ENCODE measurements at places on chromosomes 4 and X. TPM values are rescaled to one million over a fixed set of nuclear protein-coding genes. Genes with fewer than 3 reads are reported as not detected.

DNA sequence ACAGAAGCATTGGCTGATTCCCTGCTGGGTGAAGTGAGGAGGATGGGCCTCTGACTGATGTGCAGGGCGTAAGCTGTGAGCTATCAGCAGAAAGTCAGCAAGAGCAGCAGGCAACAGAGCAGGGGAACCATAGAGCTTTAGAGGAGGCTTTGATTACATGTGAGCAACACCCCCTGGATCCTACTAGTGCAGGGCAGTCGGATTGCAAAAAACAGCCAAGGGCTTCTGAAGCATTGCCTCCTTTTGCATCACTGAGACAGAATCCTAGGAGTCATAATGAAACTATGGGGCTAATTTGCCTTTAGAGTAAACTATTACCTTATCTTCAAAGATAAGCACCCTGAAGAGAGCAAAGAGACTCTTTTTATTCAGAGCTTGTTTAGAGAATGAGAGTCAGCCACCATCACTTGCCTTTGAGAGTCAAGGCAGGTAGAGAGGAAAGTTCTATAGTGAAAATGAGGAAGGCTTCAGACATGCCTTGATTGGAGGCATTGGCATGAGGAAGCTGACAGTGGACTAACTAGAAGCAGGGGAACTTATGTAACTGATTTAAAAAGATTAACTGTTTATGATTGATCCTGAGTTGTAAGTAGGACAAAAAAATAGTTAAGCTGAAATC, 420.3 kb downstream of the PDHA2 start:
- no peaks in the 10 kb centered on the region for H3K4me1 ChIP-seq
- no peaks in the 10 kb centered on the region for H3K36me3 ChIP-seq
- no peak overlapping the region for H3K27ac ChIP-seq
- DNase-seq = no peak

DNA sequence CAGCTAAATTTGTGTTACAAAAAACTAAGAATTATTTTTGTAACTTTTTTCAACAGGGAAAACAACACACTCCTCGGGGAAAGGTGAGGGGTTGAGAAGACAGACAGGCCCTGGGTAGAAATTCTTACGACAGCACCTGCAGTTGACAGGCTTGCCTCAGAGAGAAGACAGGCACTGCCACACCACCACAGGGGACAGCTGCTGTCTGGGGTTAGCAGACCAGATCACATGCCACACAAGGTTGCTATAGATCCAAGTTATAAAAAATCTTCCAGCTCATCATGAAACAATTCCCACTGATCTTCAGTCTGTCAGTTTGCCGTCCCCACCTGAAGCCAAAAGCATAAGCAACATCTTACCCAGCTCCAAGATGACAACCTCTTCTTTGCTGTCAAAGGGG, 143.2 kb upstream of the ZCCHC13 start:
- H3K4me3 ChIP-seq = no peak overlapping the region
- H3K36me3 ChIP-seq = no peaks in the 10 kb centered on the region
- H3K4me1 ChIP-seq = no peaks in the 10 kb centered on the region
- DNase-seq = no peak
- no peaks in the 10 kb centered on the region for H3K27me3 ChIP-seq

BMX gene
- total RNA-seq = not detected

UGT2A1 gene
- total RNA-seq = not detected

DNA sequence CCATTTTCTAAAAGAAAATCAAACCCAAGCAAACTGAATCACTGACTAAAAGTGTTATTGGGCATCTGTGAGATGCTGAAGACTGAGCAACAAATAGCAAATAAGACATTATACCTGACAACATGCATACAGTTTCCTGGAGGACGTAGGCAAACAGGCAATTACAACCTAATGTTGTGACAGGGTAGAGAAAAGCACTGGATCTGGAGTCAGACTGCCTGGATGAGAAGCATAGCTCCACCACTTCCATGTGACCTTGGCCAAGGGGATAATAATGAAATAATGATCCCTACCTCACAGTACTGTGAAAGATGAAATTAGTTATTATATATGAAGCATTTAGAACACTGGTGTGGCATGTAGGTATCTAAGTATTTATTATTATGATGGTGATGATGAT, 2.7 kb downstream of the SPINK2 start:
- no peak overlapping the region for H3K4me3 ChIP-seq
- no peak overlapping the region for H3K27ac ChIP-seq
- DNase-seq = no peak
- H3K36me3 ChIP-seq = no peaks in the 10 kb centered on the region
- no peaks in the 10 kb centered on the region for H3K27me3 ChIP-seq
- H3K4me1 ChIP-seq = peaks cover 16% of the 10 kb centered on the region

- H3K4me3 ChIP-seq = no peak overlapping the region
- no peak overlapping the region for H3K27ac ChIP-seq
- DNase-seq = no peak
- no peaks in the 10 kb centered on the region for H3K36me3 ChIP-seq
- H3K27me3 ChIP-seq = no peaks in the 10 kb centered on the region
Observed at GRCh38 chr4:166366012-166366411, 493.0 kb downstream of the TLL1 start.

GRCh38 chr4:139977838-139978609, 176.0 kb downstream of the MAML3 start:
- H3K4me3 ChIP-seq = no peak overlapping the region
- DNase-seq = no peak
- H3K27ac ChIP-seq = no peak overlapping the region
- H3K36me3 ChIP-seq = no peaks in the 10 kb centered on the region
- no peaks in the 10 kb centered on the region for H3K27me3 ChIP-seq

DNA sequence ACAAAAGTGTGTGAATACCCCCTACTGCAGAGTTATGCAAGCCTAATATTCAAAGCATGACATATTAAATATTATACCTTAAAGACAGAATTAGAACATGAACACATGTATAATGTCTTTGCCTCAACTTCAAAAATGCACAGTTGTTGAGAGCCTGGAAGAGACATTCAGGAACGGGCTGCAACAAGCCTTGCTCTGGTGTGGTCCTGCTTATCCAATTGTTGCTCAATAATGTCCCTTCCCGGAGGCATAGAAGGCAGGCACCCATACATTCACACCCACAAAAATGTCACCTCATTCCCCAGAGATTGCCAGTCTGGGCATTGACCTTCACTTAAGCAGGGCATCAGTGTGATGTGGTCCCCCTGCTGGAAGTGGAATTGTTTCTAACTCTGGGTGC, 238.8 kb downstream of the CBR4 start:
- H3K4me1 ChIP-seq = peaks cover 2% of the 10 kb centered on the region
- H3K36me3 ChIP-seq = no peaks in the 10 kb centered on the region
- no peak for DNase-seq
- H3K27me3 ChIP-seq = no peaks in the 10 kb centered on the region
- H3K27ac ChIP-seq = no peak overlapping the region

GRCh38 chr4:93779228-93779627, 49.3 kb upstream of the ATOH1 start:
- H3K4me1 ChIP-seq = no peaks in the 10 kb centered on the region
- no peaks in the 10 kb centered on the region for H3K27me3 ChIP-seq
- no peak for DNase-seq

DNA sequence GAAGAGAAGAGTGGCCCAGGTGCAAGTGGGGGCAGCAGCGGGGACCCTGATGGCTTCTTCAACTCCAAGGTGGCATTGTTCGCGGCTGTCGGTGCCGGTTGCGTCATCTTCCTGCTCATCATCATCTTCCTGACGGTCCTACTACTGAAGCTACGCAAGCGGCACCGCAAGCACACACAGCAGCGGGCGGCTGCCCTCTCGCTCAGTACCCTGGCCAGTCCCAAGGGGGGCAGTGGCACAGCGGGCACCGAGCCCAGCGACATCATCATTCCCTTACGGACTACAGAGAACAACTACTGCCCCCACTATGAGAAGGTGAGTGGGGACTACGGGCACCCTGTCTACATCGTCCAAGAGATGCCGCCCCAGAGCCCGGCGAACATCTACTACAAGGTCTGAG, 11.4 kb downstream of the EFNB1 start:
- no peaks in the 10 kb centered on the region for H3K4me1 ChIP-seq

ZFP92 gene
- total RNA-seq = not detected

GRCh38 chr4:153651587-153651986, 32.5 kb upstream of the TLR2 start:
- H3K4me3 ChIP-seq = no peak overlapping the region
- no peak for DNase-seq
- H3K27me3 ChIP-seq = no peaks in the 10 kb centered on the region
- H3K27ac ChIP-seq = no peak overlapping the region
- no peaks in the 10 kb centered on the region for H3K4me1 ChIP-seq

DNA sequence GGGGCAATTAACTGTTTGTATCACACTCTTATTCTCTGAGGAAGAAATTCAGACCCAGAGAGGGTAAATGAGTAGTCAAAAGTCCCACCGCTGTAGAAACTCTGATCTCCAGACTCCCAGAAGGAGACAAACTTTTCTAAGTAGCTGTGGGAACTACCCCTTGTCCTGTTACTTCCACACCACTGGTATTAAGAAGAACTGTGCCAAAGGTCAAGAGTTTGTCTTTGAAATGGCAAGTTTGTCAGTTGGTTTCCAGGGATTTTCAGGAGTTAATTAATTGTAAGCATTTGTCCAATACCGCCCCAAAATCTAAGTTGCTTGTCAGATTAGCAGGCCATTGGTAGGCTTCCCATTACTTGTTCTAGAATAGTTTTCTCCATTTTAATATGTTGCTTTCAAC, 85.7 kb downstream of the GC start:
- no peak overlapping the region for H3K27ac ChIP-seq
- no peaks in the 10 kb centered on the region for H3K36me3 ChIP-seq
- H3K27me3 ChIP-seq = no peaks in the 10 kb centered on the region
- H3K4me1 ChIP-seq = no peaks in the 10 kb centered on the region
- no peak overlapping the region for H3K4me3 ChIP-seq

- H3K27me3 ChIP-seq = no peaks in the 10 kb centered on the region
- no peak overlapping the region for H3K27ac ChIP-seq
- no peak for DNase-seq
Observed at GRCh38 chr4:74188912-74189311, 31.0 kb downstream of the MTHFD2L start.
